Activated naive CD8-positive, alpha-beta T cell treated with anti-CD3 and anti-CD28 coated beads for 36 hours (primary cell): ENCODE measurements at places on chromosomes 1 and 21.

DNA sequence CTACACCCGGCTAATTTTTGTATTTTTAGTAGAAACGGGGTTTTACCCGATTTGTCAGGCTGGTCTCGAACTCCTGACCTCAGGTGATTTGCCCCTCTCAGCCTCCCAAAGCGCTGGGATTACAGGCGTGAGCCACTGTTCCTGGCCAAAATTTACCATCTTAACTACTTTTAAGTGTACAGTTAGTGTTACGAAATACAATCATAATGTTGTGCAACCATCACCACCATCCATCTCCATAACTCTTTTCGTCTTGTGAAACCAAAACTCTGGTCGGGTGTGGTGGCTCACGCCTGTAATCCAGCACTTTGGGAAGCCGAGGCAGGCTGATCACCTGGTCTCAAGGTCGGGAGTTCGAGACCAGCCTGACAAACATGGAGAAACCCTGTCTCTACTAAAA lies 14.1 kb upstream of the ZBTB40 start:
- no peaks in the 10 kb centered on the region for H3K4me1 ChIP-seq
- no peak for DNase-seq
- H3K27me3 ChIP-seq, result peaks cover 30% of the 10 kb centered on the region
- H3K4me3 ChIP-seq, result no peak overlapping the region
- no peaks in the 10 kb centered on the region for H3K36me3 ChIP-seq

DNA sequence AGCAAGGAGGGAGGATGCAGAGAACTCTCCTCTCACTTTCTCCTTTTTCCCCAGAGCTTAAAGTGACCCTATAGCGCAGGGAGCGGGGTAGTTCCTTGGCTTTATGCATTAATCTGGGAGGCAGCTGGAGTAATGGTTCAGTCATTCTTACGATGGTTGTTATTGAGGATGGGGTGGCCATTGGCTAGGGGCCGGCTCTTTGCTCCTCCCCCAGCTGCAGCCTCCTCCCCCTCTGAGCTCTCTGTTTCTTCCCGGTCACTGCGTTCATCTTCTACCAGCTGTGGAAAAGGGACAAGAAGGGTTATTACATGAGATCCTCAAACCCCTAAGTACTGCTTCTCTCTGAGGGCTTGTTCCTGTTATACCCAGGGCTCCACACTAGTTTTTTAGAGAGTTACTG lies 8.6 kb downstream of the CERS2 start:
- peaks cover 17% of the 10 kb centered on the region for H3K4me1 ChIP-seq

GRCh38 chr1:30507401-30508174 lies 215.8 kb downstream of the MATN1 start:
- no peaks in the 10 kb centered on the region for H3K4me1 ChIP-seq
- DNase-seq, result no peak
- no peak overlapping the region for H3K4me3 ChIP-seq
- H3K27me3 ChIP-seq, result peaks cover 10% of the 10 kb centered on the region
- no peaks in the 10 kb centered on the region for H3K36me3 ChIP-seq
- no peak overlapping the region for H3K27ac ChIP-seq

DNA sequence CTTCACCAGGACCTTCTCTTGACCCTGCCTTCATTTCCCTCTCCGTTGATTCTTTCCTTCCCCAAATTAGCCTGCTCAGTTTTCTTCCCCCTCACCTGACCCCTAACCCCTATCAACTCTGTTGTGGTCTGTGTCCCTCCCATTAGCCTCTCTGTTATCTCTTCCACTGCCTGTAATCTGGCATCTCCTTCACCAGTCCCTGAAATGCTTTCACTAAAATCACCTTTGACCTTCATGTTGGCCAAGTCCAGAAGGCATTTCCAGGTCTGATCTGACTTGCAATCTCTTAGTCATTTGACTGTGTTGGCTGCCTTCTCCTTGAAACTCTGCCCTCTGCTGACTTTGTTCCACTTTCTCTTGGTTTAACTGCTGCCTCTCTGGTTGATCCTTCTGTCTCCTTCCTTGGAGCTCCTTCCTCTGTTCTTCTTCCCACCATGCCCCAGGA lies 28.2 kb downstream of the ATP8B2 start:
- peak; percentile 22 for DNase-seq
- peaks cover 4% of the 10 kb centered on the region for H3K27me3 ChIP-seq
- peak overlapping the region; percentile 79 for H3K4me3 ChIP-seq
- peaks cover 8% of the 10 kb centered on the region for H3K36me3 ChIP-seq

- H3K27ac ChIP-seq, result no peak overlapping the region
- no peak for DNase-seq
- no peaks in the 10 kb centered on the region for H3K36me3 ChIP-seq
These were observed 353.8 kb upstream of the PLXNA2 start for GRCh38 chr1:208598021-208598420.

DNA sequence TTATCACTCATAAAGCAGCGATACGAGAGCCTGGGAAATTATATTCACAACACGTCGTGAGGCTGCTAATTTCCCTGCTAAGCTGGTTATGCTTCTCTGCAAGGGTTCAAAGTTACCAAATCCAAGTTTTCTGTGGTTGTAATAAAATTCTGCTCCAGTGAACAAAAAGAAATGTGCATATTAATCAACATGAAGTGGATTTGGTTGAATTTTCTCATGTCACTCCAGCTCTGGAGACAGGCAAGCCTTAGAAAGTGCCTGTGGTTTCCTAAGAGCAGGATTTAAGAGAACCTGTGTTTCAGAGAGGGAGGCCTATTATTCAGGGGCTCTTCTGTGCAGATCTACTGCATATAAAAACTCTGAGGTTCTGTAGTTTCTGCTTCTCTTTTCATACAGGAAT lies 87.5 kb downstream of the WLS start:
- H3K4me1 ChIP-seq, result no peaks in the 10 kb centered on the region
- peaks cover 9% of the 10 kb centered on the region for H3K27me3 ChIP-seq
- no peak overlapping the region for H3K4me3 ChIP-seq
- DNase-seq, result no peak
- H3K36me3 ChIP-seq, result no peaks in the 10 kb centered on the region
- no peak overlapping the region for H3K27ac ChIP-seq

DNA sequence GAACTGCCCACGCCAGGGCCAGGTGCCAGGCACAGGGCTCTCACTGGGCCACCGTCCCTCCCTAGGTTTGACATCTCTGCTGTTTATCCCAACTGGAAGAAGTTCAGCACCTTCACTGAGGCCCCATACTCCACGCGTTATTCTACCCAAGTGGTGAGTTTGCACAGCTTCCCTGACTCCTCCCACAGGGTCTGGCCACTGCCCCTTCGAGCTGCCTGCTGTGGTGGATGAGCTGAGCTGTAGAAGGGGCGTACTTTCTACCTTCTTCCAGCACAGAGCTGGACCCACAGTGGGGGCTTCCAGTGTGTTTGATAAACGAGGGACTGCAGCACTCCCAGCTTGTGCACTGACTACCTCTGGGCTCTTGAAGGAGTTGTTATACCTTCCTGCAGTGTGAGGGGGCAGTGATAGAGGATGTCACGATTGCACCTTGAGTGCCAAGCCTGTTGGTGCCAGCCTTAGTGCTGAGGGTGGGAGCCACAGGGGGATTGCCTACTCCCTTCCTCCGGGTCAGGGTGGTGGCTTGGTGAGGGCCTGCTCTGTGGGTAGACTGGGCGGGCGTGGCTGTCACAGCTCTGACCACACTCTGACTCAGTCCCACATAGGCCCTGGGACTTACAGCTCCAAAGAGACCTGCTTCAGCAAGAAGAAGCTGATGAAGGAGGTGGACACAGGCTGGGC lies 5.9 kb upstream of the TTC22 start:
- H3K27me3 ChIP-seq, result no peaks in the 10 kb centered on the region
- DNase-seq, result no peak
- H3K4me1 ChIP-seq, result peaks cover 14% of the 10 kb centered on the region
- H3K36me3 ChIP-seq, result no peaks in the 10 kb centered on the region
- no peak overlapping the region for H3K27ac ChIP-seq

- H3K4me1 ChIP-seq, result no peaks in the 10 kb centered on the region
- H3K27me3 ChIP-seq, result peaks cover 8% of the 10 kb centered on the region
- H3K27ac ChIP-seq, result no peak overlapping the region
- H3K36me3 ChIP-seq, result no peaks in the 10 kb centered on the region
- DNase-seq, result no peak
- no peak overlapping the region for H3K4me3 ChIP-seq
These were observed 47.9 kb downstream of the GRIK3 start for GRCh38 chr1:36986241-36986985.

DNA sequence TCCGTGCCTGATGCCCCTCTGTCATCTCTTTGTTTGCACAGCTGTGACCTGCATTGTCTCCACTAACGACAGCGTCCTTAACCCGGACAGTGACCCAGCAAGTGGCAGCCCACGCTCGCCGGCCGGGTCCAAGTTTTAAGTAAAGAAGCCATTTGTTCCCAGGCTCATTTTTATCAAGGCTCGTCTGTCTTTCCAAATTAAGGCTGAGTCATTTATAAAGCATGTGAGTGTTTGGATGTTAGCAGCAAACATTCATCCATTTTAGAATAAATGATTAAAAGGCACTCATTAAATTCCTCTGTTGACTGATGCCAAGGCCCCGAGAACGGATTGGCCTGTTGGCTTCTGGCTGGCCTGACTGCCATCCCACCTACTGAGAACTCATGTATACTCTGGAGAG lies 514.5 kb downstream of the NPHP4 start:
- H3K4me3 ChIP-seq, result no peak overlapping the region
- H3K27ac ChIP-seq, result no peak overlapping the region
- peaks cover 8% of the 10 kb centered on the region for H3K4me1 ChIP-seq
- no peaks in the 10 kb centered on the region for H3K27me3 ChIP-seq
- no peaks in the 10 kb centered on the region for H3K36me3 ChIP-seq

DNA sequence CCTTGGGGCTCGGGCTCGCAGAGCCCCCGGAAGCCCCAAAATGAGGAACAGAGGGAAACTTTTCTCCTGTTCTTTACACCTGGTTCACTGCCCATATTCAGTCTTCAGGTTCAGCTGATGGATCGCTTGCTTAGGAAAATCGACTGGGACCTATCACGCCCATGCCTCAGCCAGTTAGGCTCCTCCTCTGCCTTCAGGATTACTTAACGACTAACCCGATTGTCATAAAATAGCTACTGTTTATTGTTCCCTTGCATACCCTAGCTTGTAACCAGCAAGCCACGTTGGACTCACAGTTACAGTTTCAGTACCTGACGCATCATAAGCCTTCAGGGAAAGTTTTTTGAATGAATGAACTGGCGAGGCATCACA lies 692 bp downstream of the TARDBP start:
- H3K27ac ChIP-seq, result peak overlapping the region; percentile 99
- H3K4me1 ChIP-seq, result peaks cover 22% of the 10 kb centered on the region
- H3K27me3 ChIP-seq, result no peaks in the 10 kb centered on the region
- no peak for DNase-seq
- peak overlapping the region; percentile 92 for H3K4me3 ChIP-seq

GRCh38 chr1:162562470-162562828 lies 927 bp downstream of the UAP1 start:
- H3K27ac ChIP-seq, result peak overlapping the region; percentile 84
- H3K4me1 ChIP-seq, result peaks cover 39% of the 10 kb centered on the region
- peak overlapping the region; percentile 88 for H3K4me3 ChIP-seq
- H3K36me3 ChIP-seq, result peaks cover 26% of the 10 kb centered on the region
- DNase-seq, result no peak

- H3K27me3 ChIP-seq, result no peaks in the 10 kb centered on the region
- peaks cover 27% of the 10 kb centered on the region for H3K36me3 ChIP-seq
- H3K27ac ChIP-seq, result no peak overlapping the region
- H3K4me3 ChIP-seq, result no peak overlapping the region
- H3K4me1 ChIP-seq, result no peaks in the 10 kb centered on the region
- DNase-seq, result peak; percentile 17
These were observed 30.9 kb upstream of the TAL1 start for GRCh38 chr1:47262787-47263413.

GRCh38 chr1:17575797-17576518 lies 36.5 kb downstream of the ARHGEF10L start:
- no peak overlapping the region for H3K4me3 ChIP-seq
- H3K4me1 ChIP-seq, result no peaks in the 10 kb centered on the region
- no peaks in the 10 kb centered on the region for H3K36me3 ChIP-seq
- no peak overlapping the region for H3K27ac ChIP-seq
- no peaks in the 10 kb centered on the region for H3K27me3 ChIP-seq
- no peak for DNase-seq

DNA sequence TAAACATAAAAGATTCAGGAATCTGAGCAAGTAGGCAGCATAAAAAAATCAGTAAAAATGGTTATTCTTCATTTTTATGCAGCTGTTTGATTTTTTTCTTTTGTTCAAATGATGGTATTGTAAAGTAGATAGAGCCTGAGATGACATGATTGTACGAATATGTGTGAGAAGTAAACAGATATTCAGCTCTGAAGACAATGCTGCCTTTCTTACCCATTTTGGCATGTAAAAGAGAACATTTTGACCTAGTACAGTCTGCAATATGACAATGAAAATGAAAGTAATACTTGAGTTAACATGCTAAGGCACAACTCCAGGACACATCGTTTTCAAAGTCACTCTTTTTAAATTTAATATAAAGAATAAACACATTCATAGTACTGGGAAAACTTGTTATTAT lies 95.7 kb upstream of the NCAM2 start:
- no peaks in the 10 kb centered on the region for H3K36me3 ChIP-seq
- no peaks in the 10 kb centered on the region for H3K27me3 ChIP-seq
- no peaks in the 10 kb centered on the region for H3K4me1 ChIP-seq
- no peak overlapping the region for H3K27ac ChIP-seq

DNA sequence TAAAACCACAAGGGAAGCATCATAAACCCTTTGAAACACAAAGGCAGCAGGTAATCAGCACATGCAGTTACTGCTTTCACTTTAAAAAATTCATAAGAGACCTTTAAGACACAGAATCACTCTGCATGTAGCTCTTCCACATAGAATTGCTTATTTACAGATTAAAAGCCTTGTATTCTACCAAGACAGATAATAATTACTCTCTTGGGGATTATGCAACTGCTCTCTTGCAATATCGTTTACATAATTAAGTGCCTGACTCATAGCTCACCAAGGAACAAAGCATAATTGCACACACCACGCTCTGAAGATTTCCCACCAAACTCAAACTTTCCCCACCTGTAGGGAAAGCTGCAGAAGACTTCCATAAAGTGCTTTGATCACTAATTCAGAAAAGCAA lies 87.9 kb downstream of the VAV3 start:
- H3K4me1 ChIP-seq, result peaks cover 39% of the 10 kb centered on the region
- no peak overlapping the region for H3K27ac ChIP-seq
- no peak for DNase-seq
- H3K36me3 ChIP-seq, result peaks cover 18% of the 10 kb centered on the region
- no peak overlapping the region for H3K4me3 ChIP-seq

DNA sequence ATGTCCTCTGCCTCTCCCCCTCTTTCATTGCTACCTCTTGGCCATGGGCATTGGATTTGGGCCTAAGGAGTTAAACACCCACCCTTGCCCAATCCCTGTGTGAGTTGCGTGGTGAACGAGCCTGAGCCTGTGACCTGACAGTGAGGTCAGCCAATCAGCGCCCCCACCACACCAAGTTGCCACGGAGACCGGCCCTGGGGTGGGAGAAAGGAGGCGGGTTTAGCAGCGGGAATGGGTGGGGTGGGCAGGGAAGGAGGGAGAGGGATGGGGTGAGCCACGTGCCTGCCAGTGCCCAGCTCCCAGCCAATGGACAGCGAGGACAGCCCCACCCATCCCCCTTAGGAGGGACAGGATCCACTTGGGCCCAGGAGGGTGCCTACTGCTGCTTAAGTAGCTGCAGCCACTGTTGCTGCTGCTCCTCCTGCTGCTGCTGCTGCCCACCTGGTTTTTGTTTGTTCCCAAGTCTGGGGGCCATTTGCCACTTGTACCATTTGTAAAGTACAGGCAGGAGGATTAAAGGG lies 9.5 kb downstream of the ZBTB7B start:
- no peak overlapping the region for H3K4me3 ChIP-seq
- no peak overlapping the region for H3K27ac ChIP-seq
- DNase-seq, result no peak
- peaks cover 64% of the 10 kb centered on the region for H3K4me1 ChIP-seq
